ENCODE measurements at places on chromosomes 7 and 10.

GRCh38 chr10:103197903-103198302 is 4.8 kb upstream of the NT5C2 start:
- no peak overlapping the region for H3K27ac ChIP-seq
- no peaks in the 10 kb centered on the region for H3K27me3 ChIP-seq
- no peak for DNase-seq
- no peak overlapping the region for H3K4me3 ChIP-seq
- H3K36me3 ChIP-seq = no peaks in the 10 kb centered on the region
- H3K4me1 ChIP-seq = peaks cover 6% of the 10 kb centered on the region

- DNase-seq = no peak
- no peaks in the 10 kb centered on the region for H3K4me1 ChIP-seq
- H3K27me3 ChIP-seq = no peaks in the 10 kb centered on the region
- no peak overlapping the region for H3K27ac ChIP-seq
These were observed 4.4 kb upstream of the GALNTL5 start for GRCh38 chr7:151951672-151952338.

DNA sequence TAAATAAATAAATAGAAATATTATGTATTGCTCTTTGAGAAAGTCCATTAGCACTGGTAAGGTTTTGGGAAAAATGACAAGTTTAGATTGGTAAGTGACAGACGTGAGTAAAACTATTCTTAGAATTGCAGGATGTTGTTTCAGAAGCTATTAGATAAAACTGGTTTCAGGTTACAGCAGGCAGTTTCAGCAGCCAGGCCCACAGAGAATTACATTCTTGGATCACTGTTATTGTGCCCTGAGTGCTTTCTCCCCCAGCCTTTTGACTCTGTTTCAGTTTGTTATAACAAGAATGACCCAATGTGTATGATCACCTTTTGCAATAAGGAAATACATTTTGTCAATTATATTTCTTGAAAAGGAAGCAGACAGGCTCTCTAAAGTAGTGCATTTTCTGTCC is 86.5 kb downstream of the DKK1 start:
- no peaks in the 10 kb centered on the region for H3K27me3 ChIP-seq

DNA sequence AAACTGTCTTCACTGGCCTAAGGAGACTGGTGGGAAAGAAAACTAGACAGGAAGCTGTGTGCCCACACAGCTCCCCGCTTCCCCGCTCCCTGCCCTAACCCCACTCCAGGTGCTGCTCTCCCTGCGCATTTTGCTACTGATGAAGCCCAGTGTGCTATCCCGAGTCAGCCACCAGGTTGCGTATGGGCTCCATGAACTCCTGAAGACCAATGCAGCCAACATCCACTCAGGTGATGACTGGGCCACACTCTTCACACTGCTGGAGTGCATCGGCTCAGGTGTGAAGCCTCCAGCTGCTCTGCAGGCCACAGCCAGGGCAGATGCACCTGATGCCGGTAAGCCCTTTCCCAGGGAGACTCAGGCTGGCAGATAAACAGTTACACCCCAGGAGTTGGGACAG is 20.3 kb upstream of the NFKB2 start:
- DNase-seq = no peak
- no peaks in the 10 kb centered on the region for H3K4me1 ChIP-seq
- H3K4me3 ChIP-seq = no peak overlapping the region
- H3K36me3 ChIP-seq = peaks cover 73% of the 10 kb centered on the region

DNA sequence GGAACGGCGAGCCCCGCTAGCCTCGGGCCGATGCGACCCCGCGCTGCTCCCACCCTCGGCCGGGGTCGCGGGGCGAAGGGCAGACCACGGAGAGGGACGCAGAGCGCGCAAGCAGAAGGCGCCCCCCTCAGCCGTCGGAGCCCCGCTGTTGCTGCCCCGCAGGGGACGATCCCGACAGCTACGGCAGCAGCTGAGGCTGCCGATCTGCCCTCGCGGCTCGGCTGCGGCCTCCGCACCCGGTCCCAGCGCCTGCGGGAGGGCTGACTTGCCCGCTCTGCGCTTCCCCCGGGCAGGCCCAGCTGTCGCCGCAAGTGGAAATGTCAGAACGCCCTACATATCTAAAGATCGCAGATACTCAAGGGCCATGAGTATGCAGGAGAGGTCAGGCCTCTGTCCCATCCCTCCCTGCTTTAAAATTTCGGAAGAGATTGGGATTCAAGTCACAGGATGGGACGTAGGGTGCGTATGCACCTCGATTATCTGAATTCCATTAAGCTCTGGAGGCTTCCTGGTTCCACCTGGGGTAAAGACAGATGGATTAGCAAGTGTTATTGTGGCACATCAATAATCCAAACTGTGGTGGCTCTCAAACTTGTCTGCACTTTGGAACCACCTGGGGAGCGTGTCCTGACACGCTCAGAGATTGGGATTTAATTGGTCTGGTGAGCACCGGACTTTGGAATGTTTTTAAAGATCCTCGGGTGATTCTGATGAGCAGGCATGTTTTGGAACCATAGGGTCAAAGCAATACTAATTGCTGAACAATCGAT is at the start of gene CRPPA:
Gene CRPPA, minus strand, starts transcription at position 206 of the 770 bp plus-strand sequence. CDS start 216 bp downstream, outside the sequence.
- peak within 1 kb of the TSS; percentile 63 for H3K4me3 ChIP-seq
- no peaks in the 10 kb centered on the region for H3K27me3 ChIP-seq
- no peaks in the 10 kb centered on the region for H3K36me3 ChIP-seq
- peaks cover 15% of the 10 kb centered on the region for H3K4me1 ChIP-seq

DNA sequence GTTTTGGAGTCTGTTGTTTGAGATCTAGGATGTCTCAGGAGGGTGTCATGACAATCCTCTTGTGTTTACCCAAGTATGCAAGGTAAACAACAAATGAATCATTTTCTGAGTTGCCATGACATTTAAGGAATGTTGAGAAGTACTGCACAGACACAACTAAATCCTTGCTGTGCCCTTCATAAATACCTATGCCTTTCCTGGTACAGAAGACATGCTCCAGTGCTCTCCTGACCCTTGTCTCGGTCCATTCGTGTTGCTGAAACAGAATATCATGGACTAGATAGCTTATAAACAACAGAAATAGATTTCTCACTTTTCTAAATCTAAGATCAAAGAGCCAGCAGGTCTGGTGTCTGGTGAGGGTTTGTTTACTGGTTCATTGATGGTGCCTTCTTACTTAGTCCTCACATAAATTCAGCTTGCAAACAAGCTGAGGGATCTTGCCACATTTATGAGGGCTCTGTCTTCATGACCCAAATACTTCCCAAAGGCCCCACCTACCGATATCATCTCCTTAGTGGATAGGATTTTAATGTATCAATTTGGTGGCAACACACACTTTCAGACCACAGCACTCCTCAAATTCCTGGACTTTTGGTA is 341.8 kb upstream of the SEMA3A start:
- H3K36me3 ChIP-seq = no peaks in the 10 kb centered on the region
- no peaks in the 10 kb centered on the region for H3K27me3 ChIP-seq
- no peak for DNase-seq

GRCh38 chr10:84156768-84157167 is 16.8 kb upstream of the GPR15LG start:
- H3K4me1 ChIP-seq = no peaks in the 10 kb centered on the region
- H3K4me3 ChIP-seq = no peak overlapping the region
- no peak overlapping the region for H3K27ac ChIP-seq
- H3K27me3 ChIP-seq = no peaks in the 10 kb centered on the region
- DNase-seq = no peak
- peaks cover 26% of the 10 kb centered on the region for H3K36me3 ChIP-seq

DNA sequence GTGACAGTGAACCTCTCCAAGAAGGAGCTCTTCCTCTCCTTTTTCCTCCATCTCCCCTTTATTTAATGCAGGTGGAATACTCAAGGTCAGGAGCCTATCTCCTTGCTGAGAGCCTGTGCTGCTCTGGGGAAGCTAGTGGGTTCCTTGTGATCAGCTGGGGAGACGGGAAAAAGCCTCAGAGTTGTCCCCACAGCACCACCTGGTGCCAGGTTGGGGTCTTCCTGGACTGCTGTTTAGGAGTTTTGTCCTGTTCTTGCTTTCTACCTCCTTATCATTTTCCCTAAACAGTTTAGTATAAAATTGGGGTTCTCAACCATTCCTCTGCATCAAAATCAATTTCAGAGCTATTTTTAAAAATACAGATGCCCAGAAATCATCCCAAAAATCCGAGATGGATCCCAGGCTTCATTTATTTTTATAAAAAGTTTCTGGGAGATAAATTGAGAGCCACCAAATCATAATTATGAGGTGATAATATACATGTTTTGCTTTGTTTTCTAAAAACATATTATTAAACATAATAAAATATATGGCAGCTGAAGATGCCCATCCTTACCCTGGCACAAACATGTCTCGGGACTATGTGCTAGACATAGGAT is 44.3 kb downstream of the MACC1 start:
- no peak overlapping the region for H3K4me3 ChIP-seq
- H3K4me1 ChIP-seq = no peaks in the 10 kb centered on the region
- H3K27me3 ChIP-seq = no peaks in the 10 kb centered on the region
- H3K27ac ChIP-seq = no peak overlapping the region

DNA sequence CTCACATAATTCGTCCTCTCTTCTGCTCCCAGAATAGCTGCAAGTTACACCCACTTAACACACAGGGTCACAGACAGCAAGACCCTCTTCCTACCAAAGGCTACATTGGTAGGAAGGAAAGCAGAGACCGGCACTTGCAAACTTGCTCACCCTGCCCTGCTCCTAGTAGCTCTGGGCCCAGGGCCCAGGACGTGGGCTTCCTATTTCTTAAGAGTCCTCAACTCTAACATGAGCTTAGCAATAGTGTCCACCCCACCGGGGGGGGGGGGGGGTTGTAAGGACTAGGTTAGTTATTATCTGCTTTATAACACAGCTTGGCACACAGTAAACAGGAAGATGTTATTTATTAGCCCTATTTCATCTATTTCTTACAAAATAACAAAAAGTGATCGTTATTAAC is 106.6 kb downstream of the GRB10 start:
- H3K27ac ChIP-seq = no peak overlapping the region
- no peak overlapping the region for H3K4me3 ChIP-seq
- no peaks in the 10 kb centered on the region for H3K27me3 ChIP-seq
- H3K36me3 ChIP-seq = no peaks in the 10 kb centered on the region

GRCh38 chr10:5891009-5891408 is 966 bp downstream of the FBH1 start:
- H3K4me1 ChIP-seq = peaks cover 44% of the 10 kb centered on the region
- DNase-seq = no peak
- no peak overlapping the region for H3K4me3 ChIP-seq
- no peaks in the 10 kb centered on the region for H3K36me3 ChIP-seq
- H3K27me3 ChIP-seq = no peaks in the 10 kb centered on the region

- no peaks in the 10 kb centered on the region for H3K4me1 ChIP-seq
- no peak for DNase-seq
- H3K4me3 ChIP-seq = no peak overlapping the region
- H3K36me3 ChIP-seq = no peaks in the 10 kb centered on the region
- no peak overlapping the region for H3K27ac ChIP-seq
These were observed 248.2 kb downstream of the COBL start for GRCh38 chr7:51068401-51068800.

DNA sequence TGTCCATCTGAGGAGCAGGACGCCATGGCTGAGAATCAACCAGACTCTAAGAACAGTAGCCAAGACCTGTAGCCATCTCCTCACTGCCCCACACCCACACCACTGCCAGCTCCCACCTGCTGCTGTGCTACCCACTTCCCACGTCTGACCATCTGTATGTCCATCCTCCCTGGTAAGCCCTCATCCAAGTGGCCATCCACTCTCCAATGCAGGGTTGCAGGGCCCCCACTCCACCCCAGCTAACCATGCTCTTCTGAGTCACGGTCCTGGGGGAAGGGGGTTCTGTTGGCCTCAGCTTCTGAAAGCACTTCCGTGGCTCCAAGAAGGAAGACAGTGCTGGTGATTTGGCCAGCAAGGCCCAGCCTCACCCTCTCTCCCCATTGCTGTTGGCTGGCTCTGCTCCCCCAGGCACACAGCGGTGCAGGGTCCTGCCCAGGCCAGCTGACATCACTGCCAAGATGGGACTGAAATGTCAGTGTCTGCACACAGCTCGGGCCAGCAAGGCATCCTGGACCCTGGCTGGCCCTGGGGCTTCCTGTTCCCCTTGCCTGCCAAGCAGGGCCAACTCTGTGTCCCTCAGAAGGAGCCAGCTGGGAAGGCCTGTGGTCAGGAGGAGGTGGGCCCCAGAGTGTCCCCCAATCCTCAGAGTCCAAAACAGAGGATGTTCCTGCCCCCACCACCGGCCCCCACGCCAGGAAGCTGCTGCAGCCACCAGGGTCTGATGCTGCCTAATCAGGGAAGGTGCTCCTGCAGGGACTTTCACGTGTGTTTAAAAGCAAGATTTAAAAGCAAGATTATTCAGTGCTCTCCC is 17.5 kb downstream of the RASGEF1A start:
- peaks cover 4% of the 10 kb centered on the region for H3K4me1 ChIP-seq
- no peak for DNase-seq
- no peak overlapping the region for H3K27ac ChIP-seq
- H3K27me3 ChIP-seq = no peaks in the 10 kb centered on the region
- no peaks in the 10 kb centered on the region for H3K36me3 ChIP-seq
- H3K4me3 ChIP-seq = no peak overlapping the region

- no peak overlapping the region for H3K4me3 ChIP-seq
- no peaks in the 10 kb centered on the region for H3K36me3 ChIP-seq
- H3K27me3 ChIP-seq = no peaks in the 10 kb centered on the region
These were observed 669.5 kb upstream of the GRM3 start for GRCh38 chr7:85974176-85974575.

GRCh38 chr7:106285051-106285854 is 470 bp upstream of the NAMPT start:
- no peaks in the 10 kb centered on the region for H3K36me3 ChIP-seq
- H3K27me3 ChIP-seq = no peaks in the 10 kb centered on the region
- peak; percentile 97 for DNase-seq
- peak overlapping the region; percentile 95 for H3K27ac ChIP-seq
- H3K4me3 ChIP-seq = peak overlapping the region; percentile 97

GRCh38 chr7:121515630-121516401 is 119.7 kb upstream of the FAM3C start:
- no peak overlapping the region for H3K4me3 ChIP-seq
- DNase-seq = no peak
- H3K27ac ChIP-seq = no peak overlapping the region
- no peaks in the 10 kb centered on the region for H3K27me3 ChIP-seq
